NCI-H524 treated with DMSO at 0.1 percent for 48 hours (cell line): ENCODE measurements at places on chromosomes 11 and 22.

GRCh38 chr22:19802001-19802893, 41.7 kb downstream of the TBX1 start:
- DNase-seq = no peak

- no peak for DNase-seq
Measured at GRCh38 chr22:31055635-31056159, 25.4 kb upstream of the SMTN start.

DNA sequence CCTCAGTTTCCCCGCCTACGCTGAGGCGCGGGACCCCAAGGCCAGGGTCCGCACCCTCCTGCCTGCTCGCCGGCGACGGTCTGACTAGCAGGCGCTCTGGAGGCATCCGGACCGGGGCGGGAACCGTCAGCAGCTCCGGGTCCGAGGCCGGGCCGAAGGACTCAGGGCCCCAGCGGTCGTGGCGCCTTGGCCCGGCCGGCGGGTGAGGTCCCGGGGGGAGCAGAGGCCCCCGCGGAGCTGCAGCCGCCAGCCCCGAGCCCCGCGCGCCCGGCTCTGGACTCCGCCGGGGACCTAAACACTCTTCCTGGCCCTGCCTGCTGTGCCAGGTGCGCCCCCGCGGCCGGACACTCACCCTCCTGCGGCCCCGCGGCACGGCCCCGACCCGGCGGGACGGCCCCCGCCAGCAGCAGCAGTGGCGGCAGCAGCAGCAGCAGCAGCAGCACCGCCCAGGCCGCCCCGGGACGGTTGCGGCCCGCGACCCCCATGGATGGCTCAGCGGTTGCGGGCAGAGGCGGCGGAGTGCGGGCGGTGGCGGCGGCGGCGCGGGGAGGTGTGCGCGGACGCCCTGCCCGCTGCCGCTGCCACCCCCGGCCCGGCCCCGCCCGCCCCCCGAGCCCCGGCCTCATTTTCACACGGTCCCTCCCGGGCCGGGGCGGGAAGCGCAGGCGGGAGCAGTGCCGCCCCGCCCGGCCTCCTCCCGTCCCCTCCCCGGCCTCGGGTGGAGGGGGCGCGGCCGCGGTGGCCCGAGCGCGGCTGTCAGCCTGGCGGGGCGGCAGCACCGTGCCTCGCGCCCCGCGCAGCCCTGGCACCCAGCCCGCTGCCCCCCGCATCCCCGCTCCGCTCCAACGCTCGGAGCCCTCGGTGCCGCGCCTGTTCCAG, at the start of gene SCUBE2:
SCUBE2 (minus strand) TSS at position 556 of the 879 bp plus-strand sequence; CDS start at position 485, 71 bp downstream.
- no peak for DNase-seq

- no peak for DNase-seq
Measured at GRCh38 chr11:108597736-108598355, 4.3 kb upstream of the EXPH5 start.

DNA sequence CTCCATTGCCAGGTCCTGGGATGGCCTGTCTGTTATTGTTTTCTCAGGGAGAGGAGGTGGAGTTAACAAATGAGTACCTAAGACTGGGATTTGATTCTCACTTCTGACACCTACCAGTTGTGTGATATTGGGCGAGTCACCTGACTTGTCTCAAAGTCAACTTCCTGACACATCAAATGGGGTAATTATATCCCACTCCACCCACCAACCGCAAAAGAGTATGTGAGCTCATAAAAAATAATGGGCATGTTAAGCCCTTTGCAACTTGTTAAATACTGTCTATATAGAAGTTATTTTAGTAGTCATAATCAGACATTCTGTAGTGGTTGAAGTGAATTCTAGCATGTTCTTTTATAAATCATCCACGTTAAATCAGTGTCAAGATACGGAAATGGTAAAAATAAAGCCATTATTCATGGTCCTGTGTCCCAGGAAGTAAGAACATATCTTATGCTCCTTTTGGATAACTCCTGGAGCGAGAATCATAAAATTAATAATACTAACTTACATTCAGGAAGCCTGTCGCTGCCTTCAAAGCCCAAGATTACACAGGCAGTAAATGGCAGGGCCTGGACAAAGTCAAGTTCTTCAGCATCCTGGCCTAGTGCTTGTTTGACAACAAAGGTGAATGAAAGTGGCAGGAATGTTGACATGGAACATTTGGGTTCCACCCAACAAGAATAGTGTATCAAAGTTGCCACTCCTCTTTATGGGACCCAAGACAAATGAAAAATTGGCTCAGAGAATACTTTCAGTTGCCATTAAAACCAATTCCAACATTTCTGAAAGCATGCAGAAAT, 54.3 kb downstream of the SYTL2 start:
- no peak for DNase-seq

GRCh38 chr11:64245797-64246620, 734 bp downstream of the PPP1R14B start:
- no peak for DNase-seq

GRCh38 chr11:109390752-109391151, 31.2 kb upstream of the C11orf87 start:
- DNase-seq = no peak

DNA sequence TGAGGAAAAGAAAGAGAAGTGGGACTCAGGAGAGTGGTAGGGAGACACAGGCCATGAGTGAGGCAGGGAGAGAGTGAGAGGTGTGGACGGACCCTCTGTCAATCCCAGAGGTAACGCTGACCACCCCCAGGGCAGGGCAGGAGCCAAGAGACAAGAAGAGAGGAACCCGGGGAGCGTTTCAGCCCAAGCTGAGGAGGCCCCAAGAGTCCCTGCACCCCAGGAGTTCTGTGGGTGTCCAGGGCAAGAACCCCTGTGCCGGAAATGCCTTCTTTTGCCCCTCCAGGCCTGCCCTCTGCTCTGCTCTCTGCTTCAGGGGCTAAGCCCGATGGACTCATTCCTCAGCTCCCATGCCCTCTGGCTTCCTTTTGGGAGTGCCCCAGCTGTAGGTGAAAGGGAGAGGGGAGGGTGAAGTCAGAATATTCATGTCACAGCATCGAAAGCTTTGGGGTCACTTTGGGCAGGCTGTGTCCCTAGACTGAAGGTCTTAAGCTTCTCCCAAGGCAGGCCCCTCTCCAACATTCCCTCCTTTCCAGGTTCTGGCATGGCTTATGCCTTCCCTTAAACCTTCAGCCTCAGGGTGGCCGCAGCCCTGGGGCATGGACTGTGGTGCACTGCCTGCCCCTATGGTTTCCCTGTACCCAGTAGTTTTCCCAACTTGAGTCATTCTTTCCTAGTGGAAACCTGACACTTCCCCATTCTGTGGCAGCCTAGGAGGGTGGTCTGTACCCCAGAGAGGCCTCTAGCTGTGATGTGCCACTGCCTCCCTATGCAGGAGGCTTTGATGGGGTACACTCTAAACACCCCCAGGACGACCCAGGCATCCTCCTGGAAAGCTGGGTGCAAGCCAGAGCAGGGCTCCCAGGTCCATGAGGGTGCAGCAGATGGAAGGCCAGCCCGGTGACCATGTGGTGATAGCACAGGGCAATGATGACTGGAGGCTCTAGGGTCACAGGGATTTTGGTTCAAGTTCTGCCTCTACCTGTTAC, 27.1 kb downstream of the MYEOV start:
- no peak for DNase-seq

- no peak for DNase-seq
Measured at GRCh38 chr11:30789270-30789669, 203.1 kb upstream of the MPPED2 start.

DNA sequence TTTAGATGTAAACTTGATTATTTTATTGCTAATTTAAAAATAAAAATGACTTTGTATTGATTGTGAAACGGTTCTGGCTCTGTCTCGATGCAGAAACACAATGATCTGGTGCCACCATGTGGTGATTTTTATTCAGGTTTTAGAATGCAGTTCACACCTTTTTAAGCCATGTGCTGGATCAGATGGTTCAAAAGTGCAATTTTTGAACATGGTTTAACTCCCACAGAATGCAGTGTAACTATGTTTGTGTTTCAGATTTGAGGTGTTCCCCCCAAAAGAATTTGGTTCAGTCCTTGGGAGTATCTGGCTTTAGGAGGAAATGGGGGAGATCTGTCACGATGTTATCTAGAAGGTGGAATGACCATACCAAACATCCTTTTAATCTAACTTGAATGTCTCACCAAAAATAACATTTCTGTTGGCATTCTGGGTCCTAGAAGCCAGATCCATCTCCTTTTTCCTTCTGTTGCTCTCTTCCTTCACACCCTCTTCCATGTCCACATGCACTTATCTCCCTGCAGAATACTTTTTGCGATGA, 7.9 kb downstream of the MRPL16 start:
- no peak for DNase-seq

GRCh38 chr11:71444811-71445210, 3.4 kb downstream of the DHCR7 start:
- DNase-seq = no peak

DNA sequence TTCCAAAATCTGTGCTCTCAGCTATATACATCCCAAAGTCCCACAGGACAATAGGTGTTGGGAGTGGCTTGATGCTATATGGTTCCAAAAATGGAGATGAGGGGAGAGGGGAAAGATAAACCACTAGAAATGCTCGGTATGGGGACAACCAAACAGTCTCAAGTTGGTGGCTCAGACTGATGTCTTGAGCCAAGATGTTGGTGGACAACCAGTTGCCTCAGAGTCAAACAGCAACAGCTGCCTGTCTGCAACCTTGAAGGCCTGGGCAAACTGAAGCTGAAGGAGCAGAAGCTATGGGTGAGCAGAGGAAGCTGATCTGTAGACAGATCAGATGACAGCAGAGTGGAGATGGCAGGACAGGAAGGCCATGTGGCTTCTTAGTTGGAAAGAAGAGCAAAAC, 4.0 kb downstream of the RRP8 start:
- no peak for DNase-seq

DNA sequence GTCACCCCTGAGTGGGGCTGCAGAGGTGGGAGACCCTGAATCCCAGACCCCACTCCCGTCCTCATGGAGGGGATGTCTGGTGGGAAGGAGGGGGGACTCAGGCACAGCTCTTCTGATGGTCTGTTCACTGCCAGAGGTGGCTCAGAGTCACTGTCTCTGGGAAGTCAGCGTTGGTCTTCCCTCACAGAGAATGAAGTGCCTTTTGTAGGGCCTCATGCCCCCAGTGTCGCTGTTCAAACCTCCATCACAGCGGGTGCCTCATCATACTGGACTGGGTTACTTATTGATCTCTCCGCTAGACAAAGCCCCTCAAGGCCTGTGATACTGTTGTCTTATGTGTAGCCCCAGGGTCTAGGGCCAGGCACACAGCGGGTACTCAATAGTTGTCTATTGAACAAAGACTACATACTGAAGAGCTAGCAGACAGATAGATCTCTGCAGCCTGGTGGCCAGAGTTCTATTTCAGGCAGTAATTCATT, 41.3 kb downstream of the CD6 start:
- DNase-seq = no peak

DNA sequence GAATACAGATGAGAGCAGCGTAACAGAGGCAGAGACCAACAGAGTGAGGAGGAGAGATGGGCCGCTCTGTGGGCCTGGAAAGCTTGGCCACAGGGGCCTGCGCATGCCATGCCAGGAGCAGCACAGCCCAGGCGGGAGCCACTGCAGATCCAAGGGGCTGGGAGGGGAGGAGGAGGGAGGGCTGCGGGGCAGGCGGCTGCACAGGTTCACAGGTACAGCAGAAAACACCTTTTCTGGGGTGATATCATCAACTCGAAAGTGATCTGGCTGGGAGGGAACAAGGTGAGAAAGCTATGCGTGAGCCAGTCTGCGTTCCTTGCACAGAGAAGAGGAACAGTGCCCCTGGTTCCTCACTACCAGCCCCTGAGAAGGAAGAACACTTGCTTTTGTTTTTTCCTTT, 14.8 kb downstream of the VPS37C start:
- DNase-seq = no peak

- DNase-seq = no peak
Measured at GRCh38 chr11:112548641-112549040, 288.0 kb upstream of the PLET1 start.

DNA sequence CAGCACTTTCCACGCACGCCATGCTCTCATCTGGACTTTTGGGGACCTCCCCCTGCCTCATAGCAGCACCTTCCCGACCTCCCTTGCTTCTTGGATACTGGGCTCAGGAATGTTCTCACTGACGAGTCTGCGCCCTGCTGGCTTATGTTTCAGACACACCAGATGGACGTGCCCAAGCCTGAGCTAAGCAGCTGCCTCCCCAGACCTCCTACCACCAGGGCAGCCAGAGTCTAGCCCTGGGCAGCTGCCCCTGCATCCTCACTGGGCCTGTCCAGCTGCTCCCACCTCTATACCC, 13.2 kb upstream of the RGL4 start:
- DNase-seq = peak; percentile 54
